ENCODE measurements at places on chromosomes 7 and 10.

GRCh38 chr10:33799281-33799943, 464.9 kb upstream of the NRP1 start:
- DNase-seq: no peak

DNA sequence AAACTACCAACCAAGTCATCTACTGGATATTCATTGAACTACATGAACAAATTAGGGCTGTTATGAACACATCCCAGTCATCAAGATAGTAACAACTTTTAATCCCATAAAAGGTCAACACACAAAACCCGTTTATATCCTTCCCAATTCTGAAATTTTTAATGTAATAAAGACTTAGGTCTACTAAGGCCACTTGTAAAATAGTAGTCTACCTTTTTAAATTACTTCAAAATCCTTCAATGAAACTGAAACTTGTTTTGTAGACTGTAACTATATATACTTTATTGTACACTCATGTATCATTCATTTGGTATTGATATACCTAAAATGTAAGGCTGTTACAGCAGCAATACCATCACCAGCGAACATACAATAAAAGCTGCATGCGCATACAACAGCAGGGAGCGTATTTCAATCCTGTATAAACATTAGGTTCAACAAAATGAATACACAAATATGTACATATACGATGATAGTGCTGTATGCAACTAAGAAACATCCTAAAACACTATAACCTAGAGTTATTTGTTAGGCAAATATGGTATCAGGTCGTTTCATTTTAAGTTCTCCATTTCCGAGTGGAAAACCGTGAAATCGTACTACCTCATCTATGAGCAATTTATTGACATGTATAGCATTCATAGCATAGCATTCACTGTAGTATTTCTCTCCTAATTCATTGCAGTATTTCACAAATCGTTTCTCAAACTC, 973 bp downstream of the ATAD1 start:
- no peak for DNase-seq

GRCh38 chr7:123679614-123680013, 23.9 kb downstream of the LMOD2 start:
- DNase-seq: no peak

DNA sequence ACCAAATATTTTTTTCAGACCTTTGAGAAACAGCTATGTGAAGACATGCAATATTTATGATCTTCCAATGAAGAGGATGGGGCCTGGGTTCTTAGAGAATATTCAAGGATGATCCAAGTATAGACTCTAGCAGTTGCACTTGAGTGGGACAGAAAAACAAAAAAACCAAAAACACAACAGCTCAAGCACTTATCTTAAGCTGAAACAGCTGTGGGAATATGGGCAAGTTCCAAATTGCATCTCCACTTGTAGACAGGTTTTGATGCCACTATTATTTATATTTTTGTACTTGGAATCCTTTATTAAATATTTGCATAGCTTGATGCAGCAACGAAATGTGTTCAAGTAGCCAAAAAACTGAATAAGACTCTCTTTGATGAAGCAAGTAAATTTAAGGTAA, 2.2 kb upstream of the PDK4 start:
- no peak for DNase-seq

GRCh38 chr10:8908013-8908412, 853.5 kb downstream of the GATA3 start:
- no peak for DNase-seq

DNA sequence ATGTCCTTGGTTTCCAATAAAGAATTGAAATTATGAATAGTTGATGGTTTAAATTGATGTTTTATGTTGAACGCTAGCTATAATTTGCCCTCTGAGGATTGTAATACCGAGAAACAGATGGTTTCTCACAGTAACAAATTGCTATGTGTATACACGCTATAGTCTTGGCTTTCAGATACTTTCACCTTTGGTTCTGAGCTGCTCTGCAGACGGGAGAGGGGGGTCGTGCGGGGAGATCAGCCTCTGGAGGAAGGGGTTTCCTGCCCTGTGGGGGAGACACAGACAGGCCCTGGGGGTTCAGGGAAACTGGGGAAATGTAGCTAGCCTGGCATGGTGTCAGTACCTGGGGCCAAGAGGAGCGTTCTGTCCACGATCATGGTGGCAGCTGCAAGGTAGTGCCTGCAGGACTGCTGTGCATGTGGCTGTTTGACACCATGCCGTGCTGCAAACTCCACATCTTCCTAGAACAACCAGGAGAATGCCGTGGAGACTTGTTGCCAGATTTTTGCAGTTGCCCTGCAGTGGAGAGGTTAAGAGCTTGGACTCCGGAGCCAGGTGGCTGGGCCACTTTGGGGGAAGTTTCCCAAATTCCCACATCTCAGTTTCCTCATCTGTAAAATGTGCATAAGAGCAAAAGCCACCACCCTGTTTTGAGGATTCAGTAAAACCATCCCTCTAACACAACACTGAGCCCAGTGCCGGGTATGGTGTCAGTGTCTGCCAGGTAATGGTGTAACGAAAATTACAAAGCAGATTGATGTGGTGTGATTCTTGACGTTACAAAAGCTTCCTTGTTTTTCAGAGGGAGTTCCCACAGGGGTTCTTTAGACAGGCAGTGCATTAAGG, 167.9 kb downstream of the CUX1 start:
- DNase-seq: no peak

- no peak for DNase-seq
Observed at GRCh38 chr10:23343591-23344240, 881 bp downstream of the C10orf67 start.

DNA sequence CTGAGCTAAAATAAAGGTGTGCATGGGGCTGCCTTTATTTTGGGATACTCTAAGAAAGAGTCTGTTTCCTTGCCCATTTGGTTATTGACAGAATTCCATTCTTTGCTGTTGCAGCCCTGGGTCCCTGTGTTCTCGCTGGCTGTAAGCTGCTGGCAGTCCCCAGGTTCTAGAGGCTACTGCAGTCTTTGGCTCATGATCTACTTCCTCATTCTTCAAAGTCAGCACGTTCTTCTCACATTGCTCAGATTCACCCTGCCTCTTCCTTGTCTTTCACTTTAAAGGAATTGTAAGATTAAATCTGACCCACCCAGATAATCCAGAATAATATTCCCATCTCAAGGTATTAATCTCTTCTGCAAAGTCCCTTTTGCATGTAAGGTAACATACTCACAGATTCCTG, 620.3 kb downstream of the CCSER2 start:
- no peak for DNase-seq

- no peak for DNase-seq
Observed at GRCh38 chr7:152177681-152178404, 152.4 kb downstream of the GALNT11 start.

- no peak for DNase-seq
Observed at GRCh38 chr10:80585812-80586211, 48.1 kb downstream of the SH2D4B start.

- DNase-seq: peak; percentile 11
Observed at GRCh38 chr7:141785706-141786552, 4.1 kb upstream of the TAS2R5 start.

DNA sequence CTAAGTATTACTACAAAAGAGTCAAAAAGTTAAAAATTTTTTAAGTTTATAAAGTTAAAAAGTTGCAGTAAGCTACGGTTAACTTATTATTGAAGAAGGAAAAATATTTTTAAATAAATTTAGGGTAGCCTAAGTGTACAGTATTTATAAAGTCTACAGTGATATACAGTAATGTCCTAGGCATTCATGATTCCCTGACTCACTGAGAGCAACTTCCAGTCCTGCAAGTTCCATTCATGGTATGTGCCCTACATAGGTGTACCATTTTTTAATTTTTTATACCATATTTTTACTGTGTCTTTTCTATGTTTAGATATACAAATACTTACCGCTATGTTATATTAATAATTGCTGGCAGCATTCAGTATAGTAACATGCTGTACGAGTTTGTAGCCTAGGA, 92.3 kb downstream of the CTNNA3 start:
- no peak for DNase-seq

DNA sequence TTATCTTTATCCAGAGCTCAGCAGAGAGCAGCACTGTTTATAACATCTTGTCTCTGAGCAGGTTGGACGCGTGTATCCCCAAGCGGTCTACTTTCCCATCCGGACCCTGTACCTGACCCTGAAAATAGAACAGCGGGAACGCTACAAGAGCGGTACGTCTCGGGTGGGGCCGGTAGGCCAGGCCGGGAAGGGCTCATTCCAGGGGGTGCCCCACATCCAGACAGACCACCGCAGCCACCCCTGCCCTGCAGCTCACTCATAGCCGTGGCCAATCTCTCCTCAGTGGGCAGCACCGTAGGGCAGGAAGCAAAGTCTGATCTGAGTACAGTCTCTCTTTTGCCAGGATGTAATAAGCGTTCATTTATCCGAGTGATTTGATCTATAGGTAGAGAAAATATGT, 113.7 kb downstream of the TRRAP start:
- no peak for DNase-seq

DNA sequence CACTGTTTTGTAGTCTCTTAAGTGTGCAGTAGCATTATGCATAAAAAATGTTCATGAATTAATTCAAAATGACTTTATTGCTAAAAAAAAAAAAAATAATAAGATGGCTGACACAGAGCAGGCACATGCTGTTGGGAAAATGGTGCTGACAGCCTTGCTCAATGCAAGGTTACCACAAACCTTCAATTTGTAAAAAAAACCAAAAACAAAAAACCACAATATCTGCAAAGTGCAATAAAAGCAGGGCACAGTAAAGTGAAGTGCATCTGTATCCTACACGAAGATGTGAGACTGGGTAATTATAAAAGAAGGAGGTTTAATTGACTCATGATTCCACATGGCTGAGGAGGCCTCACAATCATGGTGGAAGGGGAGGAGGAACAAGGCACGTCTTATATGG, 185.8 kb downstream of the USP6NL start:
- no peak for DNase-seq

GRCh38 chr7:12712236-12712635, 24.8 kb downstream of the ARL4A start:
- no peak for DNase-seq

DNA sequence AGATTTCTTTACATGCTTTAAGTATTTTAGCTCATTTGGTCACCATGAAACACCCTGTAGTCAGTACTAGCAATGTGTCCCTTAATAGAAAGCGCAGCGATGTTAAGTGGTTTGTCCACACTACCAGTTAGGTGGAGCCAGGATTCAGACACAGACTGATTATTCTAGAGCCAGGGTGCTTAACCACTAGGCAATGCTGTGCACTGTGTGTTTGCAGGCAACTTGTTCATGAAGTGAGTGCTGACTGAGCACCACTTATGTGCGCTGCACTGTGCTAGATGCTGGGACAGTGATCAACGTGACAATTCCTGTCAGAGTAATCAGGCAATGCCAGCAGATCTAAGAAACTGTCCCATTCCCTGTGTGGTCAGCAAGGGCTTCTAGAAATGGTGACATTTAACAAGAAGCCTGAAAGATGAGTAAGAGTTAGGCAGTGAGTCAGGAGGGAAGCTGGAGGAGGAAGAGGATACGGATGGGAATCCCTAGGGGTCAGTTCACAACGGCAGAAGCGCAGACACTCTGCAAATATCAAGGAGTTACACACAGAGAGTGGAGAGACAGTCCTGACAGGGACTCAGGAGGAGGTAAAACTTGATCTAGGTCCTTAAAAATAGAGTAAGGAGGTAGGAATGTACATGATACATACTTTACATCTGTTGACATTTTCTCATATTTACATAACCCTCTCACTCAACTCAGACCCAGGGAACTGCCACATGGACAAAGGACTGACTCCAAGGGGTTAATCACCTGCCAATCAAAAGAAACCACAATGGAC, 69.7 kb upstream of the EGR2 start:
- DNase-seq: no peak

DNA sequence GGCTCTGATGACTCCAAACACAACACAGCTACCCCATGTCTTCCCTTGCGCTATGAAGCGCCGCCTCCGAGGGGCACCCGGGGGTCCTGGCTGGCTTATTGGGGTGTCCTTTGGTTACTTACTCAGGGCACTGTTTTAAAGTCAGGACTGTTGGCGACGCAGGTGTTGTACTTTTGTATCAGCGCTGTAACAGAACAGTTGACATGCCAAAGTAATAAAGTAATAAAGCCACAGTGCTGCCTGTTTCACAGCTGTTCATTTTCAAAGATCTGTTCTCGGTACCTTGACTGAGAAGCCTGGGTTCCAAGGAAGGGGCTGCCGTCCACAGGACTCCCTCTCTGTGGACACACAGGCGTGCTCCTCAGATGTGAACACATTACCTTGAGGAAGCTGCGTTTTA, 64.1 kb downstream of the WDR37 start:
- no peak for DNase-seq

DNA sequence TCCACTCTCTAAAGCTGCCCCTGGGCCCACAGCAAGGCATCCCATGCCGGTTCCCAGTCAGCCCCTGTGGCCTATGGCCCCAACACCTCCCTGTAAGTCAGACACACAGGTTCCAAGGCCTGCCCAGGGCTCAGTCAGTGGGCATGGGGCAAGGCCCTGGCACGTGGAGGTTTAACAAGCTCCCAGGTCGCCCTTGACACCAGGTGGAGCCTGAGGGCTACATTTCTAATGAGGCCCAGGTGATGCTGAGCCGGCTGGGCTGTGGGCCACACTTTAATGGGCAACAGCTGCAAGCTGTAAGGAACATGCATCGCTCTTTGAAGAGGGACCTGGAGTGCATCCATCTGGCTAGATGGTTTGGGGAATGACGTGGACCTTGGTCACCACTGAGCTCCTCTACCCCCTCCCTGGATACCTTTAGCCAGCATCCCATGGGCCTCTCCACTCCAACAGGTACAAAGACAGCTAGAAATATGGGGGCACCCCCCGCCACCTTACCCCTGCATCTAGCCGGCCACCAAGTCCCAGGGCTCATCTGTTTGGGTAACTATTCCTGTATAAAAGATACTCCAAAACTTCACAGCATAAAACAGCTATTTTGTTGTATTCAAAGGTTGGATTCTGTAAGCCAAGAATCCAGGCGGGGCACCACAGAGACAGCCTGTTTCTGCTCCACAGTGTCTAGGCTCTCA, 122.5 kb downstream of the OAT start:
- no peak for DNase-seq

DNA sequence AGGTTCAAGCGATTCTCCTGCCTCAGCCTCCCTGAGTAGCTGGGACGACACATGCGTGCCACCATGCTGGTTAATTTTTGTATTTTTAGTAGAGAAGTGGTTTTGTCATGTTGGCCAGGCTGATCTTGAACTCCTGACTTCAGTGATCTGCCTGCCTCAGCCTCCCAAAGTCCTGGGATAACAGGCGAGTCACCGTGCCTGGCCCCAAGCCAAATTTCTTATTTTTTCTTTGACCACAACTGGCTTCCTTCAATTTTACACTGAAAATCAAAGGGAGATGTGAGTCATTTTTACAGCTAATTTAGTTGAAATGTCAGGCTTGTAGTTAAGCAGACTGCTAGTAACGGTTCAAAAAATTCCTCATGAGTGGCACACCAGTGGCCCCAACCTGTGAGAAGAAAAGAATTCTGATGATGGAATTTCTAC, 7.8 kb downstream of the RNF216 start:
- peak; percentile 8 for DNase-seq

- no peak for DNase-seq
Observed at GRCh38 chr7:1700086-1700485, 30.0 kb downstream of the ELFN1 start.

- no peak for DNase-seq
Observed at GRCh38 chr7:1611708-1612241, 41.9 kb upstream of the PSMG3 start.
